ENCODE measurements at places on chromosomes 1 and 21.

GRCh38 chr1:93865253-93865652, 13.8 kb downstream of the DNTTIP2 start:
- DNase-seq = no peak

- DNase-seq = no peak
Observed at GRCh38 chr21:27035791-27036190, 68.9 kb upstream of the ADAMTS5 start.

GRCh38 chr1:19704247-19705113, 39.8 kb downstream of the HTR6 start:
- DNase-seq = no peak

- no peak for DNase-seq
Observed at GRCh38 chr1:157403203-157403602, 149.1 kb downstream of the FCRL5 start.

DNA sequence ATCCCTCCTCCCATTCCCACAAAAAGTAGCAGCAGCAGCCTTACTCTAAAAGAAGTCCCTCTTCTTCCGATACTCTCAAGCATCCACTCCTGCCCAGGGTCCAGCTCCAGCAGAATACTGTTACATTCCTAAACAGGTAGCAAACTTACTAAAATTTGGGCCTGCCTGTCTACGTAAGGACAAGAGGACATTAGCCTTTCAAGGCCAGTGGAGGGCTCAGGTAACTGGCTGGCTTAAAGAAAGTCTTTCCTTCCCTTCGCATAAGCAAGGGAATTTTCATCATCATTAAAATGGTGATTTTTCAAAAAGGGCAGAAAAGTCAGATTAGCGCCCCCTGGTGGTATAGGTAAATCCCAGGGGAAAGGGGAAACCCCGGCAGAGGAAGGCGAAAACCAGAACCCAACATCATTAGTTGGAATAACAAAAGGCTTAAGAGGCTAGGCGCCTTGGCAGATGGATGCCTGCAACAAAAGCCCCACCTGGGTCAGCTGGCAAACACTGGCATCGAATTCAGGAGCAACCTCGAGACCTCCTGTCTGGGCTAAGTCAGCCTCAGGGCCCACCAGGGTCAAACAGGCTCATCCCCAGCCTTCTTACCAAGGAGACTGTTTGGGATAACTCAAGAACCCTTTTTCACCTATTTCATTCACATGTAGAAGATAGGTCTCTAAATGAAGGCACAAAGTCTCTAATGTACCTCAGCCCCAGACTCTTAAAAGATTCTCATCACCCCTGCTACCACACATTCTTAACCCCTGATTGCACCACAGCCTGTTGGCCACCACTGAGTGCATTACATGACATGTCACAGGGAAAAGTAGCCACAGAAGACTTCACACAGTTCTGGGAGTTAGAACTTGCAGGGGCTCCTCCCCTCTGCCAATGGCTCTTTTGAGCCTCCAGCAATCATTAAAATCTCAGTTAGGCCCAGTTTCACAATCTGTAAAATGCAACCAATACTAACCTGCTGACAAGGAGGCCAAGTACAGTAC, 36.7 kb downstream of the ERI3 start:
- DNase-seq = no peak

DNA sequence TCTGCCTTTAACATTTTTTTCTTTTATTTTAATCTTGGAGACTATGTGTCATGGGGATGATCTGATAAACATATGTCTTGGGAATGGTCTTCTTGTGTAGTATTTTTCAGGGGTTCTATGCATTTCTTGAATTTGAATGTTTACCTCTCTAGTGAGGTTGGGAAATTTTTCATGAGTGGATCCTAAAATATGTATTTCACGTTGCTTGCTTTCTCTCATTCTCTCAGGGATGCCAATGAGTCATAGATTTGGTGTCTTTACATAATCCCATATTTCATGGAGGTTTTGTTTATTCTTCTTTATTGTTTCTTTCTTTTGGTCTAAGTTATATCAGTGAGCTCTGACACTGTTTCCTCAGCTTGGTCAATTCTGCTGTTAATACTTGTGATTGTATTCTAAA, 1237.2 kb downstream of the PLA2G4A start:
- DNase-seq = no peak

GRCh38 chr1:61641578-61642336, 83.2 kb downstream of the TM2D1 start:
- DNase-seq = no peak

GRCh38 chr1:186834399-186834958, 5.7 kb downstream of the PLA2G4A start:
- DNase-seq = no peak

DNA sequence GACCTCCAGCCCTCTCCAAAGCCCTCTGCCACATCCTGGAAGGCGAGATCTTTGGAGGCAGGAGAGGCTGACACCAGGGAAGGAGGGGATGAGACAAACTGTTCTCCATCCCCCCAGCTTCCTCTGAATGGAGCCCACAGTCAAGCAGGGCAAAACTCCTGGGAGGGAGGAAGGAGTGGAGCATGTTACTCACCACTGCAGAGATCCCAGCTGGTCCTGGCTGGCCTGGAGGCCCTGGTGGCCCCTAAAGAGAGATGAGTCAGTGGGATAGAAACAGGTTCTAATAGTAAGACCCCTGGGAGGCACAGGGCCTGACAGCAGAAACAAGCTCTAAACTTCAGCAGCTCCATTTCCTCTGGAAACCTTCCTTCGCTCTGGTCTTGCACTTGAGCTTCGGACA, 14.0 kb upstream of the PEF1 start:
- no peak for DNase-seq

DNA sequence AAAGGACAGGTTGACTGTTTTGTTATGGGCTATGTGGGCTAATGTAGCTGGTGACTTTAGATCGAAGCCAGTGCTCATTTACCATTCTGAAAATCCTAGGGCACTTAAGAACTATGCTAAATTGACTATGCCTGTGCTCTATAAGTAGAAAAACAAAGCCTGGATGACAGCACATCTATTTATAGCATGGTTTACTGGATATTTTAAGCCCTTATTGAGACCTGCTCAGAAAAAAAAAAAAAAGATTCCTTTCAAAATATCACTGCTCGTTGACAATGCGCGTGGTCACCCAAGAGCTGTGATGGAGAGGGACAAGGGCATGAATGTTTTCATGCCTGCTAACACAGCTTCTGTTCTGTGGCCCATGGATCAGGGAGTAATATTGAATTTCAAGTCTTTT, 48.1 kb downstream of the CAMSAP2 start:
- no peak for DNase-seq

GRCh38 chr1:90704817-90705216, 12.3 kb downstream of the BARHL2 start:
- DNase-seq = no peak

GRCh38 chr1:86140281-86140880, 16.2 kb downstream of the COL24A1 start:
- no peak for DNase-seq

DNA sequence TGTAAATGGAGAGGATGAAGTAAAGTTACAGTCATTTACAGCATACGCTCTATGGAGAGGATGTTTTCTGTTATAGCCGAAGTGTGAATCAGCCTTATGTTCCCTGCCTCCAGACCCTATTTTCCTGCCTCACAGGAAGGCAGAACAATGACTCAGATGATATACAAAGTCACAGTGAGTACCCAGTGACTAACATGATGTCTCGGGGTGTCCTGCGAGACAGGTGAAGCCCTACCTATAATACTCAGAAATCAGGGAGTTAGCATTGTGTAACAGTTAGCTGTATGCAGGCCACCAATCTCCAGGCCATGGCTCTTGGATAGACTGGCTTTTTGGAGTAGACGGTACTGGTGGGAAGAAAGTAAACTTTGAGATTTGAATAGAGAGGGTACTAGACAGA, 55.6 kb upstream of the FBXO28 start:
- no peak for DNase-seq

DNA sequence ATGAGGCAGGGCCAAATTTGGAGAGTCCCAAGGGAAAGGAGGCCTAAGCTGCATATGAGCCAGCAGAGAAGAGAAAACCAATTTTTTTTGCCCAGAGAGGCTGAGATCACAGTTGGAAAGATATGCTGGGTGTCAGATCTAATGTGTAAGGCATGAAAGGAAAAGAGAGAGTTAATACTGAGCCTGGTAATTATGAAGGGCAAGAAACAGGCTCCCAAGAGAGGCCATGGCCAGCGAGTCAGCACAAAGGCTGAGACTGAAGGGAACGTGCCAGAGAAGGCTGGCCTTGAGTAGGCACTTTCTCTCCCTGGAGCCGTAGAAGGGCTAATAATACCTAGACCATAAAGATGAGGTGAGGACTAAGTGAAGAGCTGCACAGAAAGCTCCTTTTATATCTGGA, 31.8 kb upstream of the BEND5 start:
- DNase-seq = no peak

GRCh38 chr1:22088331-22088730, 35.8 kb downstream of the CDC42 start:
- no peak for DNase-seq

DNA sequence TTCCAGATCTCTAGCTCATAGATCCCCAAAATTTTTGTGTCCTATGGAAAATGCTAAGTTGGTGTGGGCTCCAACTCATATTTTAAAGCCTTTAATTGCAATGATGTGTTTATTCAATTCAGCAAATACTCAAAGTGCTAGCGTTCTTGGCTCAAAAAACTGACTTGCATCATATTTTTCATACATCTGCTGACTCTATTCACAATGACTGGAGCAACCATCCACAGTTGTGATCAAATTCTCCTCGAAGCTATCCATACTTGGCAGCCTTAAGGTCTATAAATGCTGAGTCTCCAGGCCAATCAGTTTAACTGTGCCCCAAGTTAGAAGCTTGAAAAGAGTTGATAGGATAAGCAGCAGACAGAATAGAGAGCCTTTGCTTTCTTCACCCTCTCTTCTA, 2.9 kb upstream of the ATP1A1 start:
- no peak for DNase-seq

DNA sequence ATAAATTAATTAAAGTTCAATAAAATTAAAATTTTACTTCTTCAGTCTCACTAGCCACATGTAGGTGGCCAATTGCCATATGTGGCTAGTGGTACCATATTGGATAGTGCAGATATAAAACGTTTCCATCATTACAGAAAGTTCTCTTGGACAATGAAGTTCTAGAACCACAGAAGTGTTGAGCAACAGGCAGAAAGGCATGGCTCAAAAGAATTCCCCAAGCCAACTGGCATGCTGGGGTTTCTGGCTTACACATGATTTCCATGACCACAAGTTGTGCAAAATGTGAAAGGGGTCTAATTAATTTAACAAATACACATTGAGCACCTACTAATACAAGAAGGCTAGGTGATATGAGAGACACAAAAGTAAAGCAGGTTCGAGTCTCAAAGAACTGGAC, 72.2 kb upstream of the CDC42BPA start:
- DNase-seq = no peak

- DNase-seq = no peak
Observed at GRCh38 chr1:202134645-202135172, 9.8 kb downstream of the ARL8A start.

DNA sequence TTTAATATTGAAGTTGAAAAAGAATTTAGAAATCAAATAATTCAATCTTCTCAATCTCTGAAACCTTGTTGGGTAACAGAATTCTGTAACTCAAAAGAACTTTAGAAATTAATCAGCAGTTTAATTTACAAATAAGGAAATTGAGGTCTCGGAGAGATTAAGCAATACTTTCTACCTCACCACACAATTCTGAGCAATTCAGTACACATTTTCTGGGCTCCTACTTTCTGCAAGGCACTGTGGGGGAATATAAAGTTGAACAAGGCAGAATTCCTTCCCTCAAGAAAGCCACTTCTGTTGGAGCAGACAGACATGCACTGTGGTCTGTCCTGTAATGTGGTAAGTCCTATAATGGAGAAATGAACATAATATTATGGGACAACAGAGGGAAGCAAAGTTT, 47.7 kb downstream of the MEF2D start:
- DNase-seq = no peak

GRCh38 chr1:104072915-104073371, 323.2 kb downstream of the AMY1C start:
- no peak for DNase-seq

DNA sequence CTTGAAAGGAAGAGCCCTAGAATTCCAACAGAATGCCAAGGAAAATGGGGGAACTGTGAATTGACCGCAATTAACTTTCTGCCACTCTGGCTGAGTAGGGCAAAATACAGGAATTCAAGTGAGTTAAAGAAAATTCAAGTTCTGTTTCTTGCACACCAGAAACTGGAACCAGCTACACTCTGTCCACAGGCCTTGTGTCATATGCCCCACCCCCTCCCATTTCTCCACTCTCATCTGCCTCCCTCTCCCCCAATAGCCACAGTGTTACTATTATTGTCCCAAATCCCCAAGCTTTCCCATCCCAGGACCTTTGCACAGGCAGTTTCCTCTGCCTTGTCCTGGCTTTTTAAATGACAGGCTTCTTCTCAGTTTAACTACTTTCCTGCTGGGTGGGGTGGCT, 4.3 kb upstream of the STK40 start:
- DNase-seq = no peak

DNA sequence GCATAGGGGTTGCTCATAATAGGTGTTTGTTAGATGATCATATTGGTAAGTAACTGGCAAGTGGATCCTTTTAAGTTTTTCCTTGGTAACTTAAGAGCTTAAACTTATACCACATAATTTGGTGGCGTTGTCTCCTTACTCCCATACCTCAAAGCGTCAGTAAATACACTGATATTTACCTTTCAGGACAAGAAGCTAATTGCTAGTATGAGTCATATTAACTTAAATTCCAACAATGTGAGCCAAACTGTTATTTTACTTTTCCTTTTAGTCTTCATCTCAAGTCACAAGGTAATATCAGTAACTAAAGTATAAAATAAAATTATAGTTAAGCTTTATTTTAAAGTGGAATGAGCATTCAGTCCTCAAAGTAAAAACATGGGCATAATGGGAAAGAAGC, 9.0 kb upstream of the SH3GLB1 start:
- DNase-seq = no peak

- DNase-seq = no peak
Observed at GRCh38 chr21:19420565-19420964, 1017.0 kb upstream of the TMPRSS15 start.

GRCh38 chr1:211326140-211326527, 499 bp upstream of the TRAF5 start:
- DNase-seq = no peak

GRCh38 chr1:36836916-36837315, 197.4 kb downstream of the GRIK3 start:
- DNase-seq = no peak

DNA sequence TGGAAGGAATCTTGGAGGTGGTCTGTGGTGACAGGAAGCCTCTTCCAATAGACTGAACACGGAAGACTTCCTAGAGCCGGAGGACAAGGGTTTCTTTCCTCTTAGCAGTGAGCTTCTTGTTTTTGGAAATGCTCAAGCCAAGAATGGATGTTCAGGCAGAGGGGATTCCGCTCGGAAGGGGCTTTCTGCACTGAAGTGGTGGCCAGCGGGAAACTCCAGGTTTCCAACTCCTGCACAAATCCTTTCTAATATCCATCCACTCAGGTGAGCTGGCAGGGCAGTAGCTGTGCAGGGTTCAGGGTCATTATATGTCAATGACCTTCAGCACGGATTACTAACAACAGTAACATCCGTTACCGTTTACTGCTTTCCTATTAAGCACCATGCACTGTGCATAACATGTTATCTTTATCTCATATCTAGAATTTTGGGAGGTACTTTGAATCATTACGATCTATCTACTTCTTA, 573 bp upstream of the CPT2 start:
- DNase-seq = no peak

- DNase-seq = no peak
Observed at GRCh38 chr21:44681861-44682579, at the start of gene KRTAP12-1. Gene KRTAP12-1, minus strand, starts transcription at chr21:44682163. Its CDS starts 40 bp downstream, at chr21:44682123.

- no peak for DNase-seq
Observed at GRCh38 chr21:44579056-44579832, 1.2 kb downstream of the KRTAP10-5 start.

- no peak for DNase-seq
Observed at GRCh38 chr1:109192433-109192832, 21.3 kb upstream of the SARS1 start.

- DNase-seq = no peak
Observed at GRCh38 chr1:167554028-167554779, 642 bp upstream of the CREG1 start.

Data from SK-N-MC (cell line).